ENCODE measurements at places on chromosomes 11 and 22.

DNA sequence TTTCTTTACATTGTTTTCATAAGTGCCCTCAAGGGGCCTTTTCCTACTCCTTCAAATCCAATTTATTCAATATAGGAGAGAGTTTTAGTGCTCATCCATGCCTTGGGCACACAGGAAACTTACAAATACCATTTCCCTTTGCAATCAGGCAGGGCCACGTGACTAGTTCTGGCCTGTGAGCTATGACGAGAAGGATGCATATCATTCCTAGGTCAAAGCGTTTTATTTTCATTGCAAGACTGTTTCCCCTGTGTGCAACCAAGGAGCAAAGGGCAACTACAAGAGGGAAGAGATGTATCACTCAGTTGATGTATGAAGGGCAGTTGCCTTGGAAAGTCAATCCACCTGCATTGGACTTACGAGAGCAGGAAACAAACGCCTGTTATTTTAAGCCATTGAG, 1.9 kb upstream of the TRAF6 start:
- no peak for DNase-seq

DNA sequence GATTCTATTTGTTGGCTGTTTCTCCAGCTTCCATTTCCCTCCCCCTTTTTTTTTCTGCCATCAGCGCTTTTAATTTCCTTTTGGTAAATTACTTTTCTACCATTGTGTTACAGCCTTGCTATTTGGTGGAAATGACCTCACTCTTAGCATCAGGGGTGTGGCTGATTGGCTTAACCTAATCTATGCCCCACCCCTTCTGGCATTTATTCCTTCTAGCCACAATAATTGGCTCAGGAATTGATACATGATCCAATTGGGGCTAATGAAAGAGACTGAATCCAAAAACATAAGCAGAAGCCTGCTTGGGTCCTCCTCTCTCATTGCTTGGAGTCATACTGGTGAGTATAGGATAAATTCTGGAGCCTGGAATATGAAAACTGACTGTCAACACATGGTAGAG, 402.4 kb upstream of the LRRC4C start:
- no peak for DNase-seq

DNA sequence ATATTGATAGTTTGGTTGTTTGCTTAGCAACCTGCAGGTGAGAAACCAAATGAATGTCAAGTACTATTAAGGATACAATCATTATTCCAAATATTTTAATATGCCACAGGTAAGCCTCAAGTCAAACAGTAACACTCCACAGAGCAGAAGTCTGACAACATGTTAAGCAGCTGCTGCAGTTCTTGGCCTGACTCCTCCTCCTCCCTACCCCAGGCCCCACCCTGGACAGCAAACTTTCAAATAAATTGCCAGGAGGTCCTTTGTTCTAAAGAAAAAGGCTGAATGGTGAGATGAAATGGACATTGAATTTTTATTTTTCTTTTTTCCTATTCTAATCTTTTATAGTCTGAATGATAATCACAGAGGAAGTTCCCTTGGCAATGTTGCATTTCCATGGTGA, 260.0 kb upstream of the POU2AF2 start:
- DNase-seq = no peak

DNA sequence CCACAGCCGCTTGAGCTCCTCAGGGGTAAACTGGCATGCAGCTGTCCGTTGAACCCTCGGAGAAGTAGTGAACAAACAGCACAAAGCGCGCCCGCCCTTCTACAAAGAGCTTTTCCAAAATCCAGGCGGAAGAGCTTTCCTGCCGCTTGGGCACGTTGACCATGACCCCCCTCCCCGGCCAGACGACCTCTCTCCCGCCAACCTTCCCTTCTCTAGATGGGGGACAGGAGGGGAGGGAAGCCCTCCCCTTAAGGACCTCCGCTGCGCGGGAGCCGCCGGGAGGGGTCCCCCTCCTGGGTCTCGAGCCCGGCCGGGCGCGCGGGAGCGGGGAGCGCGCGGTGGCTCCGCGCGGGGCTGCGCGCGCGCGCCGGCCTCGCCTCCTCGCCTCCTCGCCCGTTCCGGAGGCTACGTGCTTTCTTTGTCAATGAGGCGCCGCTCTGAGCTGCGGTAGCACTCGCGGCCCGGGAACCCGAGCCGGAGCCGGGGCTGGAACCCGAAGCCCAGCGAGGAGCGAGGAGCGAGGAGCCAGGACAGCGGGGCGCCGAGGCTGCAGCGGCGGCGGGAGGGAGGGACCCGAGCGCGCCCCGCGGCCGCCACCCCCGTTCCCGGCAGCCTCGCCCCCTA, 118.6 kb downstream of the HIPK3 start:
- DNase-seq = peak; percentile 23

- DNase-seq = peak; percentile 90
These were observed 1.1 kb downstream of the CFL1 start for GRCh38 chr11:65856689-65857499.

DNA sequence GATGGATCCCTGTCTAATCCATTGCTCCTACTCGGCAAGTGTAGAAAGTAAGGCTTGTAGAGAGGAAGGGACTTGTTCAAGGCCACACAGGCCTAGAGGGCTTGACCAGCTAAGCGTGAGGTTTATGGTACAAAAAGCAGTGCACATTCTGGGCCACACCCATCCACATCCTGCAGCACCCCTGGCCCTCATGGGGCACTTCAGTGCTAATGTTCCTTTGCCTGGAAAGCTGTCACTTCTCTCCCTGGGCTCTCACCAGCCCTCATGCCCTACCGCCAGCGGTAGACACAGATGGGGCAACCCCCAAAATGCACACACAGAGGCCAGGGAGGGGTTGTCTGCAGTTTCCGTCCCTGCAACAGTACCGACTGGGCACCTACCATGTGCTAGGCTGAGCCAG, 7.1 kb upstream of the MGAT3 start:
- no peak for DNase-seq

DNA sequence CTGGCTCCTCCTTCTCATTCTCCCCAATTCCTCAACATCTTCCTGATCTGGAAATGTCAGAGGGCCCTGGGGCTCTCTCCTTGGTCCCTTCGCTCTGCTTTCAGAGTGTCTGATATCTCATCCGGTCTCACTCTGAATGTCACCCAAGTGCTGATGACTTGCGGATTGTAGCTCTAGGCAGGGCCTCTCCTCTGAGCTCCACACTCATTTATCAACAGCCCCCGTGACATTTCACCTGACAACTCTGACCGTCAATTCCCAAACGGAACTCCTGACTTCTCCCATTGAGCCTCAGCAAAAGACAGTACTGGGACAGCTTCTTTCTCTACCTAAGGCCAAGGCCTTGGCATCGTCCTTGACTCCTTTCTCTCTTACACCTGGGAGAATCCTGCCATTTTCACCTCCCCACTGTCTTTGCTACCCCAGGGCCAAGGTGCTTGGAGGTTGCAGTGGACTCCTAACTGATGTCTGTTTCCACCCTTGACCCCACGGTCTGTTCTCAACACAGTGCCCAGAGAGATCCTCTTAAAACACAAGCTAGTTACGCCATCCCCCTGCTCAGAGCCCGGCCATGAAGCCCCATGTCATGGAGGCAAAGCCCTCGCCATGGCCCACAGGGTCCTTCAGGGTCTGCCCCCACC, 57.5 kb upstream of the THY1 start:
- DNase-seq = no peak

- no peak for DNase-seq
These were observed 27.1 kb downstream of the PDGFD start for GRCh38 chr11:104136861-104137260.

GRCh38 chr11:33761471-33761870, 12.8 kb downstream of the FBXO3 start:
- DNase-seq = no peak

DNA sequence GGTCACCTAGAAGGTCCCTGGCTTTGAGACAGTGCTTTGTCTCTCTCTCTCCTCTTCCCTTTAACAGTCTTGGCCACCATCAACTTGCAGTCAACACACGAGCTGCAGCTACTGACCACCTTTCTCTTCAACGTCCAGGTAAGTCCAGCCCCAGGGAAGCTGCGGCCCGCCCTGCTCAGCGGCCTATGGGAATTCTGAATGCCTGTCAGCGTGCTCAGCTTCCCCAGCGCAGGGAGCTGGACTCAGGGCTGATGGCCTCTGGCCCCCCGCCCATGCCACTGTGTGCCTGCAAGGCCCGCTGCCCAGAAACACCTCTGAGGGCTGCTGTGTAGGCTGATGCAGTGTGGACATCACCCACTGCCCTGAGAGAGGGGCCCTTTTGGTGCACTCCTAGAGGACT, 32.5 kb downstream of the GLB1L2 start:
- no peak for DNase-seq

DNA sequence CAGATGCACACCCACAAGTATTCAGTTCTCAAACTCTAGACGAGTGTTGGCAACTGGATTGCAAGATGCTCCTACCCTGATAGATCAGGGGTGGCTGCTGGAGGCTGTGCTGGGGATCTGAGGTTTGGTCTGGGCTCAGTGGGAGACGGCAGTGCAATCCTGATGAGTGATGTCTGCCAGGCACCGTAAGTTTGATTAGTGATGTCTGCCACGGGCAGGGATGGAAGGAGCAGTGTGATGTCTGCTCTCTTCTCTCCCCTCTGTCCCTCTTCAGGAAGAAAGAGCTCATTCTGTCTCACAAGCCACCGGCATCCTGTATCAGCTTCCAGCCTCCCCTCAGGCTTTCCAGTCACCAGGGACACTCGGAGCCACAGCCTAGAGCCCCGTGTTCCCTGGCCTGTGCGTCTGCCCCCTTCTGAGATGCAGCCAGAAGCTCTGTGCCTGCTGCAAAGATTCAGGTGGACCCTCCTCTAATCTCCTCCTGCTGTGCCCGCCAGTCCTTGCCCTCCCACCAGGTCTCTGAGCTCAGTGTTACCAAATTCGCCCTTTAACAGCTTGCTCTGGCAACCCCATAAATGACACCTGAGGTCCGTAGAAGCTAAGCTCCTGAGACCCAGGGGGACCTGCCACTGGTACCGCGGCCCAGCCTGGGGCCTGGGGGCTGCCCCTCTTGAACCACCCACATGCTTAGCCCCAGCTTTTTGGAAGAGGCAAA, 19.9 kb downstream of the TP53I11 start:
- DNase-seq = no peak

DNA sequence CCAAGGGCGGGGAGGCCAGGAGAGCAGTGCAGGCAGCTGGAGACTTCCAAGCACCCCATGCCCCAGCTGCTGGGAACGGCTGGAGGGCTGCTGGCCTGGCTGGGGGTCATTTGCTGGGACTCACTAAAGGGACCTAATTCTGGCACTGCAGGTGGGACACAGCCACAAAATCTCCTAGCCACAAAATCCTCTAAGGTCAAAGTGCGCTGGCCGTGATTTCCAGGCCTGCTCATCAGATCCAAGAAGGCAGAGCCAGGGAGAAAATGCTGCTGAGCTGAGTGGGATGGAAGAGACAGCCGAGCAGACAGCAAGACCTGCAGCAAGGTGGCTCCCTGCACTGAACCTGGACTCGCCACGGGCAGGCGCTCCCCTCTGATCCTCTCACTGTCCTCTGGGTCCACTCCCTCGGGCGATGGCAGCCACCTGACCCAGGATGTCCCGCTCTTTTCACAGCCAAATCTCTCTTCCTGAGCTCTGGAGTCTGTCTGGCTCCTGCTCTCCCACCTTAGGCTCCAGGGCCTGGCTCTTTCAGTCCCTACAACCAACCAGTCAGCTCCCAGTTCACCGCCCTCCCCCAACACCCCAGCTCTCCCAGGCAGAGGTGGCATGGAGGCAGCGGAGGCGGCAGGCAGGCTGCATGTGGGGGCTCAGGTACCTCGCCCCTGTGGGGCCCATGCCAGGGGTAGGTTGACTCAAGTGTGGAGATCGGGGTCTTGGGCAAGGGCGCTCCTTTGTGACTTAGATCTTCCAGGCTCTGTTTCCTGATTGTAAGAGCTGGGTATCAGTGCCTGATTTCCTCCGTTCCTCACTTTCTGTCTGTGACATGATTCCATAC, 14.5 kb downstream of the OVOL1 start:
- no peak for DNase-seq

DNA sequence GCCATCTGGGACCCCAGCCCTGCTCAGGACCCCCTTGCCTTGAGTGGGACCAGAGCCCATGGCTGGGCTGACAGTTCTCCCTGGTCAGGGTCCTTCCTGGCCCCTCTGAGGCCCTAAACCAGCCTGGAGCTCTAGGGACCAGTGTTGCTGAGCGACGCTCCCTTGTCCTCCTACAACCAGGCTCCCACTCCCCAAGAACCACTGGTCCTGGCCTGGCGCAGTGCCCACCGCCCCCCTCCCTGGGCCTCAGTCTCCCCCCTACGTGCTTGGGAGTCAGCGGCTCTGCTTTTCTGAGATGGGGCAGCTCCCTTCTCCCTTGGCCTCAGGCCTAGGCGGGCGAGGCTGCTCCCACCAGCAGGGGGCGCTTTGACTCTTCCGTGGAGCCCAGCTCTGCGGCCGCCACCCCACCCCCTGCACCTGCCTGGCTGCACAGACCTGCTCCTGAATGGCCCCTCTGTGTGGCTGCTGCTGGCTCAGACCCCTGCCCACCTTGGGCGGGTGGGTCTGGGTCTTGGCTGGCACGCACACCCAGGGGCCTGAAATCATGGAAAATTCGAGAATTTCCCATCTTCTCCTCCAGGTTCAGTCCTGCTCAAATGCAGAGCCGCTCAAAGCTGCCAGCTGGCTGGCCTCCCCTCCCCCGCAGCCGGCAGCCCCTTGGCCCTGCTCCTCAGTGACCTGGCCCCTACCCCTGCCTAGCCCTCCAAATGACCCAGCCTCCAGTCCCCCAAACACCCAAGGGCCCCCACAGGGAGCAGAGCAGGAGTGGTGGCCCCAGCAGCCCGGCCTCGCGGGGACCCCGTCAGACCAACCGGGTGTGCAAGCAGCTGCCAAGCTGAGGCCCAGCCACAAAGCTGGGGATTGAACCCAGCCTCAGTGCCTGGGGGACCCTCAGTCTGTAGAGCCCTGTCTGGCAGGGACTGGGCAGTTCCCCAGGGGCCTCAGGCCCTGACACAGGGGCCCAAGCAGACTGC, 9.1 kb downstream of the PRR33 start:
- peak; percentile 88 for DNase-seq

- DNase-seq = peak; percentile 22
These were observed 325.4 kb downstream of the BRD1 start for GRCh38 chr22:49502126-49502826.

DNA sequence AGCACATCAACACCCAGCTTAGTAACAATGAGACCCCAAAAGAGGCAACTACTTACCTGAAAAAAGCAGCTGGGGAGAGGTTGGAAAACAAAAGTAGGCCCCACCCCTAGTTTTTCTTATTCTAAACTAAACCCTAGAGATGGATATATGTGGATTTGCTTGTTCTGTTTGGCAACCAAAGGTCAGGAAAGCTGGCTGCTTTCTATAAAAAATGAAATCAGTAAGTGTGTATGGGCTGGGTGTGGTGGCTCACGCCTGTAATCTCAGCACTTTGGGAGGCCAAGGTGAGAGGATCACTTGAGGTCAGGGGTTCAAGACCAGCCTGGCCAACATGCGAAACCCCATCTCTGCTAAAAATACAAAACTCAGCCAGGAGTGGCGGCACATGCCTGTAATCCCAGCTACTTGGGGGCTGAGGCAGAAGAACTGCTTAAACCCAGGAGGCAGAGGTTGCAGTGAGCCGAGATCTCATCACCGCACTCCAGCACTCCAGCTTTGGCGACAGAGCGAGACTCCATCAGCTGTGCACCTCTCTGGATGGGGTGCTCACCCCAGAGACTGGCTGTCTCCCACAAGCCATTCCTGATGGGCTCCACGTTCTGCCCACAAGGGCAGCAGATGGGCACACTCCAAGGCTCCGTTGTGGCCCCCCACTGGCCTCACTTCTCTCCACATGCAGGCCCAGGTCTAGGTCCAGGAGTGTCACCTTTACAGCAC, 30.0 kb downstream of the PACSIN2 start:
- no peak for DNase-seq

All from stimulated activated CD4-positive, alpha-beta T cell treated with anti-CD3 and anti-CD28 coated beads, Interleukin-15, amount 100 ng/mL, for 24 hours (primary cell).